ENCODE measurements at places on chromosomes 7 and 10.

GRCh38 chr10:125060026-125060425, 100.3 kb downstream of the CTBP2 start:
- peak; percentile 66 for DNase-seq

GRCh38 chr10:48241332-48241731, 33.2 kb downstream of the FRMPD2 start:
- DNase-seq: no peak

- DNase-seq: peak; percentile 80
Measured at GRCh38 chr10:6580279-6581029, 378 bp upstream of the PRKCQ start.

DNA sequence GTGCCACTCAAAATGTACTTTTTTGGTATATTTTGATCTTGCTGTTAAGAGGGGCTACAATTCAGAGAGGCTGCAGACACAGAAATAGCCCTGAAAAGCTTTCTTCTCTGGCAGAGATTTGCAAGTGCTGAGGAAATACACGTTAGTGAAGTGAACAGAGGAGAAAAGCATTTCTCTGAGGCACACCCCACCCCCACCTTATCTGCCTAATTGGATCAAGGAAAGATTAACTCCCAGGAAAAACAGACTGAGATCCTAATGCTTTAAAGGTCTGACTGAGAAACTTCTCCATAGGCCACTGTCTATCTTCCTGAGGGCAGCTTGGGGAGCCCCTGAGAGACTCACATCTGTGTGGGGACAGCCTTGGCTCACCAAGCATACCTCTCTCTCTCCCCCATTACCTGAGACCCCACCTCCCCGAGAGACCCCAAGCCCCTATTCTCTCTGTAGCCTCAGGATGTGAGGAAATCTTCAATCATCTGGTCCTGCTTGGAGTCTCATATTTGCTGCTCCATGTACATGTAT, 14.8 kb upstream of the AKR1C3 start:
- no peak for DNase-seq

- DNase-seq: no peak
Measured at GRCh38 chr7:706721-707120, 19.8 kb upstream of the DNAAF5 start.

DNA sequence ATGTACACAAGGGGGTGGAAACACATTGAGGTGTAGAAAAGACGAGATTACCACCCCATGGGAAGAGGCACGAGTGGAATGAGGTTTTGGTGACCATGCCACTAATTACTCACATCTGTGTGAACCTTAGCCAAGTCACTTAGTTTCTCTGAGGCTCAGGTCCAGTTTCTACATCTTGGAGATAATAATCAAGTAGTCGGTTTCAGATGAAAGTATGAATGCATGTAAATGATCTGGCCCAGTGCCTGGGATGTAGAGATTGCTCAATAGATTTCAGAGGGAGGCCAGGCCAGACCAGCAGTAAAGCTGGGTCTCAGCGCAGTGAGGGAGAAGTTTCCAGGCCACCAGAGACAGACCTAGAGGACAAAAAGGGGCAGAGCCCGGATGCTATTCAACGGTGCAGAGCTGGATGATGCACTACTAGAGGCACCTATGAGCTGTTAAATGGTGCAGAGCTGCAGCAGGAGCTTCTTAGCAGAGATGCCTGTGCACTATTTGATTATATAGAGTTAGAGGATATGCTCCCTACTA, 725.1 kb downstream of the GRID1 start:
- DNase-seq: no peak

DNA sequence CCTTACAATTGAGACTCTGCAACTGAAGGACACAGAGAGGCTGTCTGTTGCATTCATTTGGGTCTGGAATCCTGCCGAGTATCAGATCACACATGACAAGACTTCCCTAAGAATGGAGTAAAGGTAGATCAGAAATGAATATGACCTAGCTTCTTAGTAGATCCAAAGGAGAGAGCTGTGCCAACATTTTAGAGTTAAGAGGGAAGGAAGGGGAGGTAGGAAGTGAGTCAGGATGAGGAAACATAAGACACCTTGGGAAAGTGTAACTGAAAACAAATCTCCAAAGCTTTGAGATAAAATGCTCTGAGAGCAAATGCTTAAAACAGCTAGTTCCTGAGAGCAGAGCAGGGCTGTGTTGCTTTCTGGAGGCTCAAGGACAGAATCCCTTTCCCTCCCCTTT, 6.1 kb upstream of the SLC25A13 start:
- DNase-seq: no peak

- no peak for DNase-seq
Measured at GRCh38 chr7:54331311-54331710, 210.9 kb upstream of the VSTM2A start.

GRCh38 chr7:158000160-158000559, 587.5 kb downstream of the PTPRN2 start:
- no peak for DNase-seq

DNA sequence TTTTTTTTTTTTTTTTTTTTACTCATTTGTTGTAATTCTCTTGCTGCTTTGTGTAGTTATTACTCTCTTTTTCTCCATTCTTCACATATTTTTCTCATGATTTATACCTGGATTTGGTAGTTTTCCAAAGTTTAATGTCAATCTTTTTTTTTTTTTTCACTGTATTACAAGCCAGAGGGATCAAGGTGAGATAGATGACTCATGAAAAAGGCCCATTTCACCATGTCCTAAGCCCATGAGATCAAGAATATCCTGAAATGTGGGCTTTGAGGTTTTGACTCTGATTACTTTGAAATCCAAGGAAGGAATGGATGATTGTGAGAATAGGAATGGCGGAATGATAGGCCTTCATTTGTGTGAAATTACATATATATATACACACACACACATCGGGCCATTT, 31.1 kb downstream of the TAX1BP1 start:
- DNase-seq: no peak

GRCh38 chr10:108375691-108376090, 1211.2 kb upstream of the SORCS1 start:
- no peak for DNase-seq

DNA sequence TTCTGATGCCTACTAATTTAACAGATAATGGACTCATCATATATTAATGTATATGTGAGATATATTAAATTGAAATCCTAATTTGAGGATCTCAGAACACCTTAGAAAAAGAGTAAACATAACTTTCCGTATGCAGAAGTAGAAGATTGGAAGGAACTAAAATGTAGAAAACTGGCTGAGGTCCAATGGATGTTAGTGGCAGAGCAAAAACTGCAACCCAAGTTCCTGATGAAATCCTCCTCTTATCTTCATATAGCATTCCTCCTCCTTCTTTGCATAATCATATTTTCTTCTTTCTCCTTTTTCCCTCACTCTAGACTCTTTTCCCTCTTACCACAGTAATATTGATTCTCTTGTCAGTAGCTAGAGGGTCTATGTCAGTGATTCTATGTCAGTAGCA, 6.0 kb downstream of the INA start:
- DNase-seq: no peak

DNA sequence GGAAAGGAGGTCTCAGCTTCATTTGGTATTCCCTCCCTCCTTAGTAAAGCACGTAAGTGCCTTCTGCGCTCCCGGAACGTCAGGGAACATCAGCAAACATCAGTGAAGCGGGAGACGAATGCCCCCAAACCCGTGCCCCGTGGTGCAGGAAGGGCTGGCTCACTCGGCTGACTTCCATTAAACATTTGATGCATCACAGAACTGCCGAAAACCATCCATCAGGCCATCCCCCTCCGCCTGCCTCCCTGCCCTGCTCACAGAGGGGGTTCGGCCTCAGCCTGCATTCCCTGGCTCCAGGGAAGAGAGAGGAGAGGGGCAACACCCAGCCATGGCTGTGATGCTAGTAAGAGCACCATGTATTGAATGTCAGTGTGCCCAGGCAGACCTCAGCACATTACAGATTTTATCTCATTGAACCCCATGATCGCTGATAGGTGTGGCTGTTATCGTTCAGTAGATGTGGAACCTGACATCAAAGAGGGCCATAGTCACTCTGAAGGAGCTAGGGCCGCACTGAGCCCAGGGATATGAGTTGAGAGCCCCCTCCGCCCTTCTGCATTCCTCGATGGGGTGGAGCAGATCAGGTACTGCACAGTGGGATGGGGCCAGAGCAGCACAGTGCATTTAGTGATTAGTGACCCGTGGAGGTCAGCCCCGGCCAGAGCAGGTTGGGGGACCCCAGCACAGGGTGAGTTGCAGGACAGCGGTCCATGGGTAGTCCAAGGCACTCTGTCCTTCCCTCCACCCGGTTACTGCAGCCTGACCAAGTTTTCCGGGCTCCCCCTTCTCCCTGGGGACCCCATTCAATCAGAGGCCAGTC, 146.4 kb downstream of the RPS24 start:
- DNase-seq: no peak

- no peak for DNase-seq
Measured at GRCh38 chr7:85573844-85574243, 387.0 kb upstream of the SEMA3D start.

- no peak for DNase-seq
Measured at GRCh38 chr7:150311711-150312110, 11.4 kb upstream of the LRRC61 start.

DNA sequence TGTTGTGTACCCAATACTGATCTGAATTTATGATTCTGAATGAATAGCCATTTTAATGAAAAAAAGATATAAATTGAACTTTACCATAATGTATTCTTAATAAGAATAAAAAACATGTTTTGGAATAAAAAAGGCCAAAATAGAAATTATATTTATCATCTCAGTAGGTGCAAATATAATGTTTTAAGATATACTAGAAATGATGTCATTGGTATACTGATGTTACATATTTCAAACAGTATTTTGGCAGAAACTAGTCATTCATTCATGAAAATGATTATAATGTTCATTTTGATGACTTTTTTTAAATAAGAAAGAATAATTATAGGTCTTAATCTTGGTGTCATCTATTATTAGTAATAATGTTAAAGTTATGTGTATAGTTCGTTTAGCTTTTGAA, 9.2 kb downstream of the PCGF5 start:
- no peak for DNase-seq

GRCh38 chr7:87600130-87601124, at the start of gene ABCB1:
ABCB1 (minus strand) TSS chr7:87600884; CDS start chr7:87600184, 700 bp downstream.
- peak; percentile 55 for DNase-seq

- DNase-seq: no peak
Measured at GRCh38 chr10:132169766-132170560, 16.8 kb upstream of the DPYSL4 start.

GRCh38 chr7:34451923-34452322, 206.1 kb upstream of the NPSR1 start:
- no peak for DNase-seq

DNA sequence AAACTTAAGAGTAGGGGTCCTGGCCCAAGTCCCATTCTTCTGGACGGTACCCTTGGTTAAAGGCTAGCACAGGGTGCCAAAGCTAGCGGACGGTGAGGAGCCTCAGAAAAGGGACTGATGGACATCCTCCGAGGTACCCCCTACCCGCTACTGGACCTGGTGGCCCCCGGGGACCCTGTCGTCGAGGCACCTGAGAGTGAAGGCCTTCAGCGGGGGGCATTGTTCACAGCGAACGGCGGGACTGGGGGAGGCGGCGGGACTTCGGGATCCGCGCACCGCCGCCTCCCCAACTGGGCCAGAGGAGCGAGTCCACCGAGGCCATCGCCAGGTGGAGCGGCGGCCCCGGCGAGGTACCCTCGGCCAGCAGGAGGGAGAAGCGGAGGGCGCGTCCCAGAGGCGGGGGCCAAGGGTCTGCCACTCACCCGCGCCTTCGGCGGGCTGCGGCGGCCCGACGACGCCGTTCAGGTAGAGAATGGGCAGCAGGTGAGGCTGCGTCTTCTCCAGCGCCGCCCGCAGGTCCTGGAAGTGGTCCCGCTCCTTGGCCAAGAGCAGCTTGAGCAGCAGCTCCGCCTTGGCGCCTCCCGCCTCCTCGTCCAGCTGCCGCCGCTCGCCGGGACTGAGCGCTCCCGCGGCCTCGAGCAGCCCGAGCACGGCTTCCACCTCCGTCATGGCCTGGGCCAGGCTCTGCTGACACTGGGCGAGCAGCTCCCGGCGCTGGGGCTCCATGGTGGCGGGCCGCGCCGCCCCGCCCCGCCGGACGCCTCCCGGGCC, 575 bp downstream of the DLG5 start:
- DNase-seq: peak; percentile 65

DNA sequence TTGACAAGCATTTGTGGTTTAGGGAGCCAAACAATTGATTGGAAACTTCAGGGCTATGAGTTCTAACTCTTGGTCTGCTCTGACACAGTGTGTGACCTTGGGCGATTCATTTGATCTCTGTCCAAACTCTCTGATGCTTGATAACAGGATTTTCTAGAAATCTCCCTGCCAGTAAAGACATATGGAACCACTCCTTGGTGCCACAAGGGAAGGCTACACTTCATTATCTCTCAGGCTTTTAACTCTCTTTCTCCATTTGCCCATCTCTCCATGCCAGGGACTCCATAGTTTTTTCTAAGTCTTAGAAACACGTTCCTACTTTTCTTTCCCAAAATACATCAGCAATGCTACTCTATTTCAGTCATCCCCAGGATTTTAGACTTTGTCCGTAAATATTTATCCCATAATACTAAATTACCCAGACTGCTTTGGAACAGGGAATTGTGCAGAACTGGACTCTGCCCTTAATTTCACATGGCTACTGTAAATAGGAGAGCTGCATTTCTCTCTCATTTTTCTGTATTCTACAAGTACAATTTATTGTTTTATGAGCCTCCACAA, 488.2 kb downstream of the SUGCT start:
- DNase-seq: no peak

- DNase-seq: no peak
Measured at GRCh38 chr10:105113666-105114065, 472.6 kb downstream of the SORCS3 start.

DNA sequence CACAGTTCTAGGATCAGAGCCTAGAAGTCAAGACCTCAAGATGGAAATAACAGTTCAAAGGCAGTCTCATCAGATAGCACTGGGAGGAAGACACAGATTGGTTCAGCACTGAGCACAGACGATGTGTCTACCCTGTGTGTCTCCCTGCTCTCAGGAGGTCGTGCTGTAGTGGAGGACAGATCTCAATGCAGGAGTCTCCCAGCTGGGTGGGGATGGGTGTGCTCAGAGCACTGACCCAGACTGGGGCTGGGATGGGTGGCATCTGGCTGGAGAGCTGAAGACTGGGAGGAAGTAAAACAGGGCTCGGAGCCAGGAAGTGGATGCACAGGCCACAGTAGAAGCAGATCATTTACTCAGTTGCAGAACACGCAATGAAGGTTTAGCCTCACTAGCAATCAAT, 69.5 kb upstream of the GDF10 start:
- DNase-seq: no peak

GRCh38 chr7:27145165-27145913, 1.9 kb upstream of the HOXA5 start:
- peak; percentile 33 for DNase-seq

DNA sequence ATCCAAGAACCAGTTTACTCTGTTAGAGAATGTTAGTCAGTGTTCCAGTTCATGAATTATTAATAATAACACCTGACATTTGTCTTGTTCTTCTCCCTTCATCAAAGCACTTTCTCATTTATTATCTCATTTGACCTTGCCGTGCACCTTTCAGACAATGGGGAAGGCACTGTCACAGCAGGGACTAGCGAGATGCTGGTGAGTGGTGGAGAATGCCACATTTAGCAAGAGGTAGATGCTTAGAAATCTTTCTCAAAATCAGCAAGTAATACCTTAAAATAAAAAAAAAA, 34.2 kb upstream of the XRCC2 start:
- DNase-seq: no peak

Measured in femur (tissue), 1 donor.